Pancreas (tissue), 10 donors: ENCODE measurements at places on chromosomes 1 and 21. TPM values are rescaled to one million over a fixed set of nuclear protein-coding genes. Genes with fewer than 3 reads are reported as not detected.

DNA sequence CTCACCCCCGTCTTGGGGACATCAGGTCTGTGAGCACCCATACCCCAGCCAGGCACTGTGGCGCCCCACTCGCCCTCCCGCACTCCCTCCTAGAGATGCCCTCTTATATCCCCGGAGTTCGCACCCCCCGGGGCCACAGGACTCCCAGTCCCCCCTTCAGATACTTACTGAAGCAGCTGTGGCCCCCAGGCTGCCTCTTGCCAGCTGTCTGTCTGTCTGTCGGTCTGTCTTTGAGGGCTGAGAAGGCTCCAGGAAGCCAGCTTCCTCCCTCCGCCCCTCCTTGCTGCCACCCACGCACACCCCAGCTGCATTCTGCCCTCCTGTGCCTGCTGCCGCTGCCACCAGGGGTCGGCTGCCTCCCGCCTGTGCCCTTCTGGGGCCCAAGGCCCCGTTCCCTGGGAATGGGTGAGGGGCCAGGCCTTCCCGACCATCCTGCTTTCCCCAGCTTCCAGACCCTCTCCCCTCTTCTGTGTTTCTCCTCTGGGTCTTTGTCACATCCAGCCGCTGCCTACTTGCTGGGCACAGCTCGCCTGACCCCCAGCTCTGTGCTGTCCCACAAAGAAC lies at the start of gene PTPN7:
TSS of gene PTPN7 (minus strand) at position 226 of the 564 bp plus-strand sequence. CDS start 1,200 bp downstream, outside the sequence.
- DNase-seq: no peak

GRCh38 chr1:67973051-67973450 lies 77.4 kb downstream of the DIRAS3 start:
- DNase-seq: no peak

- DNase-seq: no peak
Measured at GRCh38 chr1:154767315-154768240, 102.5 kb downstream of the KCNN3 start.

GRCh38 chr1:9476790-9477463 lies 62.3 kb upstream of the SLC25A33 start:
- DNase-seq: no peak

- no peak for DNase-seq
Measured at GRCh38 chr1:205294175-205294917, 27.2 kb downstream of the NUAK2 start.

DNA sequence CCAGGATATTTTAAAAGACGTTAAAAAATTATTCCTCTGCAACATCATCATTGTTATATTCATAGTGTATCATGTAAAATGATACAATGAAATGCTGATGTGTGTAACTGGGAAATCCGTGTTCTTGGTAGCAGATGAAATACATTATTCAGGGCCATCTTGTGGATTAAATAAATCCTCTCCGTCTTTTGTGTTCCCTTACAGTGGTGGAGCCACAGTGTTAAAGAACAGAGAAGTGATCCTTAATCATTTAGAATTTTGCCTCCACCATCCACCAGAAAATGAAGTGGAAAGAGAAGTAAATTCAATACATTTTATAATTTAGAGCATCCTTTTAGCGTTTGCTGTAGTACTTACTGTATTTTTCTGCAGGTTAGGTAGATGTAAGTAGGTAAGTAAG lies 1.3 kb downstream of the DYRK3 start:
- DNase-seq: no peak

DNA sequence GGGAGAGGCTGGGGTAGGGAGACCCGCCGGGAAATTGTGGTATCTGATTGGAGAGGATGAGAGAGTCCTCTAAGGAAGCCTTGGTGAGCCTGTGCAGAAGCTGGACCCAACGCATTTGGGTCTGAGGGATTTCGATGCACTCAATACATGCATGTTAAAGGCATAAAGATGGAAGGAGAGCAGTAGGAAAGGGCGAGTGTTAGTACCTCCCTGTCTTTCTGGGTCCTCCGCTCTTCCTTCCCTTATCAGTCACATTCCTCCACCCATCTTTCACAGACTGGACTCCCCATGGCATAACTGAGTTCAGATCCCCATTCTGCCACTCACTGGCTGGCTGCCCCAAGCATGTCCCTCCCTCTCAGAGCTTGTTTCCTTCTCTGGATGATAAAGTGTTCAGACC lies 7.3 kb downstream of the RGS16 start:
- DNase-seq: no peak

DNA sequence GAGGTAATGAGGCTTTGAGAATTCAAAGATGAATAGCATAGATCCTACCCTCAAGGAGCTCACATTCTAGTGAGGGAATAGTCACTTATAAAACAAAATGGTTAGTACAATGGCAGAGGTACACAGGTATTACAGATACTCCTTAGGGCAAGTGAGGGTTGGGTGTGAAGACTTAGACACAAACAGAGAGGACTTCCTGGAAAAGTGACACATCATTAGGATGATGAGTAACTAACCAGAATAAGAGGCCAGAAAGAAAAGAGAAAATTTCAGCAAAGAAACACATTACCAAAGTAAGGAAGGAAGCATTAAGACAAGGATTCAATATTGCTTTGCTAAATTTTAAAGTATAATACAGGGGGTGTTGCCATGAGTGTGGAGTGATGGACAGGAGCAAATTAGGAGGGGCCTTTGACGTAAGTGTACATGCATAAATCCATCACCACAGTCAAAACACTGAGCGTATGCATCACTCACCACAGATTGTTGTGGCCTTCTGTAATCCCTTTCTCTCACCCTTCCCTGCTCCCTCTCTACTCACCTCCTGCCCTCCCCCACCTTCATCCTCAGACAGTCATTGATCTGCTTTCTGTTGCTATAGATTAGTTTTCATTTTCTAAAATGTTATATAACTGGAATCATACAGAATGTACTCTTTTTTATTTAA lies 7.9 kb downstream of the CD53 start:
- DNase-seq: no peak

GRCh38 chr1:160797271-160797709 lies 1.3 kb downstream of the LY9 start:
- DNase-seq: no peak

DNA sequence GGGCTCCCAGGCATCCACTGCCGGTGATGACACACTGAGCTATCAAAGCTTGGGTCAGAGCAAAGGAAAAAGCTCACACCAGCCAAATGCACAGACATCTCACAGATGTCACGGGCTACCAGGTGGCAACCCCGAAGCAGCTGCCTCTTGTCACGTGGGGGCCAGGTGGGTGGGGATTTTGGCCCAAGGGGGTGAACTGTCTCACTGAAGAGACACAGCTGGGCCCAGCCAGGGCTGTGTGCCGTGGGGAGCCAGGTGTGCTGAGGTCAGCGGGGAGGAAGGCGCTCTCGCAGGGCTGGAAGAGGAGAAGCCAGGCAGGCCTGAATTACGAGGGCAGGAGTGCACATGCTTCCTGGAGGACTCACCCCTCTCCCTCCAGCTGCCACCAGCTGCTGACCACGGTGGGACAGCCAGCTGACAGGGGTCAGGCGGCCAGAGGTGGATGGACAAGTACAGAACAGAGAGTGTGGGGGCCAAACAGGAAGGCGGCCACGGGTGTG lies 32.4 kb downstream of the KCNN3 start:
- no peak for DNase-seq

GRCh38 chr1:64956010-64956640 lies 10.2 kb downstream of the JAK1 start:
- no peak for DNase-seq

DNA sequence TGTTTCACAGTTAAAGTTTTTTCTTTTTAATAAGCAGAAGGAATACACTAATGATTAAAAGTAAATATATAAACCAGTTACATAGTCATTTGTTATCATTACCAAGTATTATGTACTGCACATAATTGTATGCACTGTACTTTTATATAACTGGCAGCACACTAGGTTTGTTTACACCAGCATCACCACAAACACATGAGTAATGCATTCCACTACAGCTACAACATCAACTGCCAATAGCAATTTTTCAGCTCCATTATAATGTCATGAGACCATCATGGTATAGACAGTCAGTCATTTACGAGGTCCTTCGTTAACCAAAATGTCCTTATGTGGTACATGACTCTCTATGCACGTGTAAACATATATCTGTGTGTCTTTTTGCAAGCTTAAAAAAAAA lies 35.2 kb downstream of the SCYL3 start:
- no peak for DNase-seq

- no peak for DNase-seq
Measured at GRCh38 chr1:23178950-23179349, 10.3 kb upstream of the LUZP1 start.

- DNase-seq: no peak
Measured at GRCh38 chr1:236830560-236830959, 35.5 kb downstream of the MTR start.

GRCh38 chr1:224864006-224864405 lies 65.5 kb upstream of the DNAH14 start:
- DNase-seq: no peak

GRCh38 chr21:35511696-35512162 lies 462.6 kb upstream of the RUNX1 start:
- no peak for DNase-seq

The FCRL6 gene
- 0.19 TPM for polyA plus RNA-seq

The KCNA3 gene
- polyA plus RNA-seq: 0.08 TPM

The LRRC39 gene
- polyA plus RNA-seq: 3.0 TPM

The HLX gene
- polyA plus RNA-seq: 5.9 TPM

The U2AF1 gene
- polyA plus RNA-seq: 27.0 TPM
